ENCODE measurements at places on chromosomes 7 and 10.

- DNase-seq, result no peak
Measured at GRCh38 chr7:69743436-69743835, 145.2 kb downstream of the AUTS2 start.

GRCh38 chr7:12712236-12712635, 24.8 kb downstream of the ARL4A start:
- no peak for DNase-seq

DNA sequence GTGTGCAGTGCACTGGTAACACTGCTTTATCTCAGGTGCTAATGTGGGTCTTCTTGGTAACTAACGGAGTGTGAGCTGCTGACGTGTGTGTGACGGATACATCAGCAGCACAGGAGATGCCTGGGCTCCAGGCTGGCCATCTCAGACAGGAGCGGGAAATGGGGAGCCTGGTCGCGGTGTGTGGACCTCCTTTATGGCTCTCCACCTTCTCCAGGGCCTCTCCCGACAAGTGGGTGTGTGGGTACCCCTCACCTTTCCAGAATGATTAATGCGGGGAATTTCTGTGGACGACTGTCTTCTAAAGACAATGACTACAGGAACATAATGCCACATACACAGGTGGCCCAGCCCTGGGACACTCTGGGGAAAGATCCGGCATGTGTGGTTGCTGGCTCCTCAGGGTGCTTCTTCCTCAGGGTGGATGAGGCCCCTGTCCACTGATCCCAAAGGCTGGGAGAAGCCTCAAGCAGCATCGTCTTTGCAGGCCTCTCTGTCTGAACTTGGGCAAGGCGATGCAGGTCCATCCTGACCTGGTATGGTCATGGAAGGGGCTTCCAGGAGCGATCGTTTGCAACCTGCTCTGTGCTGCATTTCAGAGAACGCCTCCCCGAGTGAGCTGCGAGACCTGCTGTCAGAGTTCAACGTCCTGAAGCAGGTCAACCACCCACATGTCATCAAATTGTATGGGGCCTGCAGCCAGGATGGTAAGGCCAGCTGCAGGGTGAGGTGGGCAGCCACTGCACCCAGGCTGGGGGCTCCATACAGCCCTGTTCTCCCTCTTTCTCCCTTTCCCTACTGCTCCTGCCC, 20.3 kb upstream of the CSGALNACT2 start:
- no peak for DNase-seq

GRCh38 chr7:501526-501925, 18.1 kb downstream of the PDGFA start:
- no peak for DNase-seq

DNA sequence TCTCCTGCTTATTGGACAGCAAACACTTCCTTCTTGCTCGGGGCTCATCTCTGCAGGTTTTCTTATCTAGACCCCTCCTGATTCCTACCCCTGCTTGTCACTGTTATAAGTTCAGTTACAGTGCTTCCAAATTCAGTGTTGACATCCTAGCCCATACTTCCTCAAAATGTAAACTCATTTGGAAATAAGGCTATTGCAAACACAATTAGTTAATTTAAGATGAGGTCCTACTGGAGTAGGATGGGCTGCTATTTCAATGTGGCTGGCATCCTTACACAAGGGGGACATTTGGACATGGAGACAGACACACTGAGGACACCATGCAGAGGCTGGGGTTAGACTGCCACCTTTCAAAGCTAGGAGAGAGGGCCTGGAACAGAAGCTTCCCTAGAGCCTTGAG, 85.2 kb upstream of the NPVF start:
- no peak for DNase-seq

- DNase-seq, result no peak
Measured at GRCh38 chr10:11286261-11286852, 268.7 kb downstream of the CELF2 start.

DNA sequence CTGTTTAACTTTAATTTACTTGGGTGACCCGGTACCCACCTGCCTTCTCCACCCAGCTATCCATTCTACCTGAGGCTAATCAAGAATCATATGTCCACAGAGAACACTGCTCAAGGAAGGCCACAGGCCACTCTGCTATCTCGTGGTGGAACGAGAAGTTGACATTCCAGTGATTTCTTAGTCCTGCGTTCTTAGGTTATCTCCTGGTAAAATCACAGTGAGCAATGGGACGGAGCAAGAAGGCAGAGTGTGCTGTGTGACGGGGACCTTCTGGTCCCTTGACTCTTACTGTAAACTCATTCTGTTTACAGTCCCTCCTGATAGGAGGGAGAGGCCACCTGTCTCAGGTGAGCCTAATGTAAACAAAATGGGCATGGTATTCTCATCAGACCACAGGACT, 256.6 kb downstream of the TNS3 start:
- DNase-seq, result no peak

All from activated naive CD4-positive, alpha-beta T cell (primary cell).